Effector CD8-positive, alpha-beta T cell (primary cell): ENCODE measurements at places on chromosomes 1 and 21.

GRCh38 chr1:31745096-31745945, 18.8 kb downstream of the ADGRB2 start:
- DNase-seq = peak; percentile 12

- DNase-seq = no peak
Observed at GRCh38 chr1:47190509-47190855, 646 bp upstream of the PDZK1IP1 start.

- DNase-seq = no peak
Observed at GRCh38 chr1:234276151-234276788, 97.0 kb upstream of the COA6 start.

GRCh38 chr1:153539395-153540093, 1.2 kb downstream of the S100A5 start:
- no peak for DNase-seq

- no peak for DNase-seq
Observed at GRCh38 chr1:1892079-1892762, 1.3 kb upstream of the GNB1 start.

DNA sequence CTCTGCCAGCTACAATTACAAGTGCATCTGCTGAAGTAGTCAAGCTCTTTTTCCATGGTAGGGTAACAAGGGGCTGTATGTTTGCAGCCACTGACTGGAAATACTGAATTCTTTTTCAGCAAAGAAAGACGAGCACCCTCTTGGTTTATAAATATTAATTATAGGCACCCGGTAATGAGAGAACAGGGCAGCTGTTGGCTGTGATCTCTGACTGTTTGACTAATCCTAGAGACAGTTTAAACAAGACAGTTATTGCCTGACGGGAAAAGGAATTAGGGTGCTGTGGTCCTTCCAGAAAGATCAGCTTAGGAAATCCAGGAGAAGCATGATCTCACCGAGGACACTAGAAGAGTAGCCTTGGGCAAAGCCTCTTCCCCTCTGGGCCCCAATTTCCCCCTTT, 183.7 kb upstream of the ZC3H12A start:
- DNase-seq = no peak

DNA sequence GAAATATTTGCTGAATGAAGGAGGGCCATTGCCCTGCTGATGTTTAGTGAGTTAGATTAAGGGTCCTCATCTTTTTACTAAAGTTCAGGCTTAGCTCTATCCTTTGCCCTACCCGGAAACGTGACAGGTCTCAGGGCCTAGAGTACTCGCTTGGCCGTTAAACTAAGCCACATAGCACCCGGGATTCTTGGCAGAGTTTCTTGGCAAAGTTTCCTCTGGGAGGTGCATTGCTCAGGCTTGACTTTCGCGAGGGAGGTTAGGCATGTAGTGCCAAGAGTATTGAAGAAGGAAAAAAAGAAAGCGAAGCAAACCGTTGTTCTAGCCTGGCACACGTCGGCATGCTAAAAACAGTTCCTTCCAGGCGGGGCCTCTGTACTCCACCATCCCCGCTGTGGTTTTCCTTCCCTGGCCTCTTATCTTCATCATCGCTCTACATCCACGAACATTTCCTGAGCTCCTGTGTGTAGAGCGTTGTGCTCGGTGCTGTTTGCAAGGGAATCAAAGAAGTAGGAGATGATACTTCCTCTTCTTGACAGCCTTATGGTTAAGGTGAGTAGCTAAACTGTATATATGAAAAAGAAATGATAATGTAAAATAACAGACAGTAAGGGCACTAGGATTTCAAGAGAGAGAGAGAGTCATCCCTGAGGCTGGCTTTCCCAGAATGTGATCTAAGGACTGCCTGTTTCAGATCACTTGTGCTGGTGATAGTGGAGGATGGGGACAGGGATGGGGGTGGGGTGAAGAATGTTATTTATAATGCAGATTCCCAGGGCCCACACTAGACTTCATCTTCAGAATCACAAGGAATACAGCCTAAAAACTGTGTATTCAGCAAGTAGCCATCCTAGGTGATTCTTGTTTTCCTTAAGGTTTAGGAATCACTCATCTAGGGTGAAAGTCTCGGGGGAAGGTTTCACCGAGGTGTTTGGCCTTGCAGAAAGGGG, 18.8 kb downstream of the RNF220 start:
- DNase-seq = no peak

GRCh38 chr1:67560580-67561255, 124.3 kb upstream of the GADD45A start:
- no peak for DNase-seq

DNA sequence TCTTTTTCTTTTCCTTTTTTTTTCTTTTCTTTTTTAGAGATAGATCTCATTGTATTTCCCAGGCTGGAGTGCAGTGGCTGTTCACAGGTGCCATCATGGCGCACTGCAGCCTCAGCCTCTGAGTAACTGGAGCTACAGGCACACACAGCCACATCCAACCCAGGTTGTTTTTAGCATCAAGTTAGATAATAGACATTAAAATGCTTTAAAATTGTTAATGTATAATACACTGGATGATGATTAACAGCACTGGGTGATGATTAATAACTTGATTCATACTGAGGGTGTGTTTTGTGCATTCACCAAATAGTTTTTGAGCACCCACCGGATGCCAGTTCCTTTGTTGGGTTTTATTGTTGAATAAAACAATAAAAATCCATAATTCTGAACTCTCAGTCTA, 75.2 kb downstream of the BEND5 start:
- DNase-seq = no peak
